CD4-positive, alpha-beta T cell (primary cell): ENCODE measurements at places on chromosomes 3 and 15. TPM values are rescaled to one million over a fixed set of nuclear protein-coding genes. Genes with fewer than 3 reads are reported as not detected.

DNA sequence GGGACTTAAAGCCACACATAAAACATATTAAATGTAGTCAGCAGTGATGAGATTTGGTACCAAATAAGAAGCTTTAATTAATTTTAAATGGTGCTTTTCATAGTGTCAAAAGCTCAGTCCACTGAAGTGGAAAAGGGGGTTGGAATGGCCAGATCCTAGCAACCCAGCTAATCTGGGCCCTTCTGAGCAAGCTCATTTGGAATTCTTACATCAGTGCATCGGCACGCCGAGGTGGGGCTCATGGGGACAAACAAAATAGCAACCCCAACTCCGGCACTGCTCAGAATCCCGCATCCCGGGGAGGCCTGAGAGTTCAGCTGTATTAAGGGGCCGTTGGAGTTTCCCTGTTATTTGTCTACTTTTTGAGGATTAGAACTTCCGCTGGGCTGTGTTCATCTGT lies 526.4 kb downstream of the SOX2 start:
- no peak for DNase-seq

Gene FAM107A
- not detected for total RNA-seq

GRCh38 chr3:143271136-143271535 lies 151.6 kb downstream of the CHST2 start:
- no peak for DNase-seq

GRCh38 chr3:178735032-178735674 lies 198.9 kb downstream of the KCNMB2 start:
- no peak for DNase-seq

GRCh38 chr3:111809186-111809585 lies 49.9 kb upstream of the PHLDB2 start:
- DNase-seq, result no peak

Gene EPHB1
- 0.49 TPM for total RNA-seq

GRCh38 chr3:186614266-186614596 lies 1.4 kb downstream of the AHSG start:
- no peak for DNase-seq

DNA sequence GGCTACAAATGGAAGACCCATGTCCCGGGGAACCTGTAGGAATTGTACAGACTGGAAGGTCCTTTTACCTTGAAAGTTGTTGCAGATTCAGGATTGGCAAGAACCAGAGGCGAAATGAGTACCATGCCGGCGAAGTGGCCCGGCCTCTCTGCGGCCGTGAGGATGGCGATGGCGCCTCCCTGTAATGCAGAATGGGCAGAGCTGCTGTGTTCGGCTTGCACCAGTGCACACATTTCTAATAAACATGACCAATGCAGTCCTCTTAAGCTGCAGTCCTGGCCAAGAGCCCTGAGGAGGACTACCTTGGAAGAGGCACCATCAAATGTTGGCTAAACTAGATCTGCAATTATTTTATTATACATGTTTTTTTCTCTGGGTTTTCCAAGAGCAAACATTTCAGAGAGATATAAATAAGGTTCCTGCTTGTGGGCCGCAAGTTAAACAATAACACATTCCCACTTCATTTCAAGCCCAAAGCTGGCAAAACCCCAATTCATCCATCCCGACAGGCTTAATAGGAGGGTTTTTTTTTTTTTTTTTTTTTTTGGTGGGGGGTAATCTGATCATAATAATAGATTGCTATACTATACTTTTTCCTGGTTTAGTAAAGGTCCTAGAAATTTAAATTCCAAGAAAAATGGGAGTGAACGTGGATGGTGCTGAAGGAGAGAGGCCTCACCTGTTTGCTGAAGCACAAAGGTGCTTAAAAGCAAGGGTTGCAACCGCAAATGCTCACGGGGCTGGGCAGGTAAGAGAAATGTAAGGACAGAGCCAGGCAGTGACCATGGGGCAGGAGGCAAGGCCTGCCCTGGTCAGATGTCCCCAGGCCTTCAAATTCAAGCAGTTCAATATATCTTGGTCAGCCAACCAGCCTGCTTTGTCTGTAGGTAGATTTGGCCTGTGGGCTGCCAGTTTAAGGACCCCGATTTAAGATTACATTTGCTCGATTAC lies 48.5 kb downstream of the ABTB1 start:
- DNase-seq, result no peak

- DNase-seq, result peak; percentile 57
Measured at GRCh38 chr3:183591881-183592521, 36.5 kb upstream of the KLHL6 start.

Gene ALDH1L1
- total RNA-seq, result not detected

Gene PTH1R
- not detected for total RNA-seq

Gene FRMD4B
- total RNA-seq, result 7.7 TPM

- no peak for DNase-seq
Measured at GRCh38 chr15:77144492-77145070, 73.7 kb upstream of the TSPAN3 start.

GRCh38 chr3:72345237-72345878 lies 502.9 kb downstream of the SHQ1 start:
- DNase-seq, result no peak

DNA sequence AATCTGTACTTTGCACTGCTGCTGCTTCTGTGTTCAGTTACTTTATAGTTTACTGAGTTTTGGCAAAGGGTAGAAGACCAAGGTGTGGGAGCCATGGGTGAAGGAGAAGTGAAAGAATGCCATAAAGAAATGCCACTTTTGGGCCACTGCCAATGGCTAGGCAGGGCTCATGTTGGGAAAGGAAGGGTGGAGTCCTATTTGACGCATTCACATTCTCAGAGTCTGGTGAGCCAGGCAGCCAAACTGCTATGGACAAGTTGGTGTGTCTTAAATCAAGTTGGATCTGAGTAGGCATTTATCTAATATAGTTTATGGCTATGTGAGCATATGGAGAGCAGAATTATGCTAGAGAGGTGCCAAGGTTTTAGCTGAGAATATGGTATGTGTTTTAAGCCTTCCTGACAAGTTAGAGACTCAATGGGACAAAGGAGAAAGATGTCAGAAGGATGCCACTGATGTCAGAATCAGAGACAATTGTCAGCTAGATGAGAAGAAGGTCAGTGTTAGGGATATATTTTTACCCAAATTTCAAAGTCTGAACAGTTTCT lies 296.1 kb downstream of the AGBL1 start:
- DNase-seq, result no peak

DNA sequence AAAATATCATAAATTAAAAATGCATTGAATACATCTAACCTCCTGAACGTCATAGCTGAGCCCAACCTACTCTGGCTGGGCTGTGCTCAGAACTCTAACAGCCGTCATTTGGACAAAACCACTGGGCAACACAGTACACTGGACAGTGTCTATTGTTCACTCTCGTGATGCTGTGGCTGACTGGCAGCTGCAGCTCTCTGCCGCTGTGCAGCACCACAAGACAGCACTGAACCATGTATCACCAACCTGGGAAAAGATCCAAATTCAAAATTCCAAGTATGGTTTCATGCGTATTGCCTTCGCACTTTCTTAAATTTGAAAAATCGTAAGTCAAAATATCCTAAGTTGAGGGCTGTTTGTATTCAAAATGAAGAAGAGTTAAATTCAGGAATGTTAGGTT lies 145.1 kb upstream of the CNTN4 start:
- DNase-seq, result no peak

GRCh38 chr3:157695586-157695985 lies 192.4 kb upstream of the VEPH1 start:
- DNase-seq, result no peak

Gene IGDCC3
- not detected for total RNA-seq

Gene CLDN1
- total RNA-seq, result 0.95 TPM

Gene MAGI1
- not detected for total RNA-seq

GRCh38 chr3:128281461-128282367 lies 128.4 kb downstream of the EEFSEC start:
- DNase-seq, result no peak

GRCh38 chr3:168622795-168623194 lies 527.1 kb upstream of the GOLIM4 start:
- no peak for DNase-seq

GRCh38 chr3:9976721-9977709 lies 9.6 kb downstream of the EMC3 start:
- DNase-seq, result no peak

Gene KNG1
- total RNA-seq, result not detected

DNA sequence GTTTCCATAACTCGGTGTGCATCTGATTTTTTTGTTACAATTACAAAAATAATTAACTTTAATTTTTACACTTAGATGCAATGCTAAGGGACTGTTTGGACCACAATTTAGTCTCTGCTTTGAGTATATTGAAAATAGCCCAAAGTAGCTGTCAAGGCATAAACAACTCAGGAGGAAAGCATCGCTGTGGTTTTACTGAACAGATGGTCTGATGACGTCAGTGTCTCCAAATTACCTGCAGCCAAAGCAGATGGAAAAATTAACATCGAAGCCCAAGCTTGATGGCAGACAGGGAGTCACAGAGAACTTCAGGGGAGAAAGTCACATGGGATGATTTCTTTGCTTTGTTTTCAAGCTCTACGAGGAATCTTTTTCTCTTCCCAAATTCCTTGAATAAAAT lies 83.1 kb upstream of the PLCL2 start:
- no peak for DNase-seq

- no peak for DNase-seq
Measured at GRCh38 chr3:42042747-42043098, 48.4 kb upstream of the TRAK1 start.

- no peak for DNase-seq
Measured at GRCh38 chr15:88011533-88011932, 245.0 kb downstream of the NTRK3 start.

Gene MKRN2OS
- total RNA-seq, result not detected

Gene IMPG2
- total RNA-seq, result 0.45 TPM

GRCh38 chr3:43394041-43394554 lies 107.8 kb downstream of the SNRK start:
- no peak for DNase-seq

GRCh38 chr3:53132347-53132746 lies 2.1 kb upstream of the RFT1 start:
- DNase-seq, result no peak

Gene GOLIM4
- 0.36 TPM for total RNA-seq

DNA sequence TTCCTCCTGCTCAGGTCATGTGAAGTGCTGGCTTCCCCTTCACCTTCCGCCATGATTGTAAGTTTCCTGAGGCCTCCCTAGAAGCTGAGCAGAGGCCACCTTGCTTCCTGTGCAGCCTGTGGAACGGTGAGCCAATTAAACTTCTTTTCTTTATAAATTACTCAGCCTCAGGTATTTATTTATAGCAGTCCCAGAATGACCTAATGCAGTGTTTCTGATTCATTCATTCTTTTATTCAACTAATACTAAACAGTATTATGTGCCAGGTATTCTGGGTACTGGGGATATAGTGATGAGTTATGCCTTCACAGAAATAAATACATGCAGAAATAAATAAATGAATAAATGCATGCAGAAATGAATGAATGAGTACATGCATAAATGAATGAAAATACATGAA lies 41.9 kb downstream of the EDEM1 start:
- DNase-seq, result no peak

Gene MASP1
- total RNA-seq, result not detected
